ENCODE measurements at places on chromosomes 1 and 21. TPM values are rescaled to one million over a fixed set of nuclear protein-coding genes. Genes with fewer than 3 reads are reported as not detected.

Gene CCDC28B
- polyA plus RNA-seq = 26.3 TPM

Gene LCA5L
- polyA plus RNA-seq = 4.9 TPM

GRCh38 chr1:3596663-3597598 is 14.4 kb downstream of the MEGF6 start:
- DNase-seq = no peak

DNA sequence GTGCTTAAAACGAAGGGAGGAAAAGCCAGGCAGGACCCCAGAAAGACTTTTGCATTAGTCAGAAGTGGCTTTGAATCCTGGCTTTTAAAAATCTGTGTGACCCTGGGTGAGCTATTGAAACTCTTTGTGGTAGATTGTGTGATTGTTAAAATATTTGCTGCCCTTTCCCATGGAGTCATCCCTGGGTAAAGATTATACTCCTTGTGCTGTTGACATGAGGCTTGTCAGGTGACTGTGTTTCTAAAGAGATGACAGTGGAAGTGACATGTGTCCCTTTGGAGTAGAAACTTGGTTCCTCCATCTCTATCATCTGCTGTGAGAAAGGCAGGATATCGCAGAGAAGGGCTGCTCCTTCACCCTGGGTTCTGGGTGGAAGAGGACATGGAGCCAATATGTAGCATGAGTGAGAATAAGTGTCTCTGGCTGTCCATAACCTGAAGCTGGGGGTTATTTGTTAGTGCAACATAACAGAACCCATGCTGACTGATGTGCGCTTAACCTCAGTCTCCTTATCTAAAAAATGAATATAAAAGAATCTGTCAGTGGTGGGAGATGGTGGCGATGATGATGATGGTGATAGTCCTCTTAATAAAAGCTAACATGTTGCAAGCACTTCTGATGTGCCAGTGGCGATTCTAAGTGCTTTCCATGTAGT is 187.6 kb downstream of the RHOU start:
- DNase-seq = no peak

- DNase-seq = no peak
Measured at GRCh38 chr1:151988405-151988923, 5.2 kb downstream of the S100A10 start.

DNA sequence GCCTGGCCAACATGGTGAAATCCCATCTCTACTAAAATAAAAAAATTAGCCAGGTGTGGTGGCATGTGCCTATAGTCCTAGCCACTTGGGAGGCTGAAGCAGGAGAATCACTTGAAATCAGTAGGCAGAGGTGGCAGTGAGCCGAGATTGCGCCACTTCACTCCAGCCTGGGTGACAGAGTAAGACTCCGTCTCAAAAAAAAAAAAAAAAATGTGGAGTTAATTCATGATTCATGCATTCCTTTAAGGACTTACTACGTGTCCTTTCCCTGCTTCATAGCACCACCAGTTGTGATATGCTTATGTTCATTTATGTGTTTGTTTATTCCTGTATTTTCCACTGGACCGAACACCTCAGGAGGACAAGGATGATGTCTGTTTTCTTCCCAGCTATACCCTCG is 12.7 kb upstream of the PRELP start:
- DNase-seq = no peak

GRCh38 chr1:6909857-6910256 is 124.6 kb downstream of the CAMTA1 start:
- DNase-seq = no peak
